ENCODE measurements at places on chromosomes 7 and 10.

DNA sequence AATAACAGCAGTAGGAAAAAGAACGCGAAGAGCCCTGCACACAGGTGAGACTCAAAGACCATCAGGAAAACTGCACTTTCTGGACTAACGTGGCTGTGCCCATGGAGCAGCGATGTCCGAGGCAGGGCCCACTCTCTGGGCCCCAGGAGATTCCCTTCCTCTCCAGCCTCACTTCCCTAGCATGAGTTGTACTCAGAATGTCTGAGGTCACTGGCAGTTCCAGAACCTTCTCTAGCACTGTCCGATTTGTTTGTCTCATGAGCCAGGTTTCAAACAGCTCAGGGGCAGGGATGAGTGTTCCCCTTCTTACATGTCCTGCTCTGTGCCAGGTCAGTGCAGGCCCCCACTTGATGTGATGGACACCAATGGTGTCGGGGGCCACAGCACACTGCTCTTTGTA lies 484.2 kb downstream of the PTPRN2 start:
- DNase-seq = no peak

DNA sequence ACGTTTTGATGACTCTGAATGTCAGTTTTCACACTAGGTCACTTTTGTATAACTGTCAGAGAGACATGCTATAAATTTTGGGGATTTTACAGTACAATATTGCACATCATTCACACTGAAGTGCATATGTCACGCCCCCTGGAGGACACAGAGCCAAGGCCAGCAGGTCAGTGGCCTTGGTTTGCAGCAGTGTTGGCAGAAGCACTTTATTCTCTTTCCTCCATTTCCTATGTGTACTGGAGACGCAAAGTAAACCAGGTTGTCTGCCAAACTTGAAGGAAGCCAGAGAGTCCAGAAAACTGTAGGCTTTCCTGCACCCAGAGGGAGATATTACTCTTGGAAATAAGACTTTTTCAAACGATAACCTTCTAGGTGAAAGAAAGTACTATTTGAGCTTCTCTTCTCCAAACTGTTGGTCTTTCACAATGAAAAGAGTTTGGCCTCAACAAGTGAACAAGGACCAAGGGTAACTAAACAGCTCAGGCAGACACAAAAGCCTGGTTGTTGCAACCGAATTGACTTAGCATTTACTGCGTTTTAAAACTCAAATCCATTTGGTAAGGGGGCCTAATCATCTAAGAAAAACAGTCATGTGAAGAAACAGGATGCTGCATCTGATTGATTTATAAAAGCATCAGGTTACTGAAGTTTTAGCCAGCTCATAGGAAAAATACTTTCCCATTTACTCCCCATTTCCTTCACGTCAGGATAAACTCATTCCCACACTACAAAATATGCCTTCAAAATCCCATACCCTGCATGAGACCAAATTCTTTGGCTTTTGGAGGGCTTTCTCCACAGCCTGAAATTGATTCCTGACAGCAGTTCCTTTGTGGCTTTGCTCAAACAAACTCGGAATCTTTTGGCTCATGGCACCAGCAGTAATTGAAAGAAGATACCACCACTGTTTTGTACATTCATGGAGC lies 83.0 kb upstream of the SEC61G start:
- no peak for DNase-seq

DNA sequence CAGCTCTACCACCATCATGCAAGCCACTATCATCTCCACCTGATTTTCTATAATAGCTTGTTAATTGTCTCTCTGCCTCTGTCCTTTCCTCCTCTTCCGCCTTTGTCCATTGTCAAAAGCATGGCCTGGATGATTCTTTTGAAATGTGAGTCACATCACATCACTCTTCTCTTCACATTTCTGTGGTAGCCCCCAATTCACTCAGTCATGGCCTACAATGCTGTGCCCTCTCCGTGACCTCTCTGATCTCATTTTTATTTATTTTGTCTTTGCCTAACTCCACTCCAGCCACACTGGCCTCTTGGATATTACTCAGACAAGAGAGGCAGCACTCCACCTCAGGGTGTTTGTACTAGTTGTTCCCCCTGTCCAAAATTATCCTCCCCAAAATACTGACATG lies 4.9 kb upstream of the ABCB4 start:
- DNase-seq = no peak

DNA sequence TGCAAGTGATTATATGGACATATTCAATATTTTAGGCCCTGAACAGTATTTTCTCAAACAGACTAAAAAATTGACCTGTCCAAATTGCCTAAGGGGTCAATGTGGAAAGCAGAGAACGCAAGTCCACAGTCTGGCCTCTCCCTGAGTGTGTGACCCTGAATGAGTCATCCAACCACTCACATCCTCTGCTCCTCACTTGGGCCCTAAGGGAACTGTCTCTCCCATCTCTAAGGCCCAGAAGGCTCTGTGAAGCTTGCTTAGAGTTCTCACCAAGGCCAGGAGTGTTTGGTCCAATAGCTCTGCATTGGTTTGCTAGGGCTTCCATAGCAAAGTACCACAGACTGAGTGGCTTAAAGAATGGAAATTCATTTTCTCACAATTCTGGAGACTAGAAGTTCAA lies 155.1 kb downstream of the LSM5 start:
- no peak for DNase-seq

DNA sequence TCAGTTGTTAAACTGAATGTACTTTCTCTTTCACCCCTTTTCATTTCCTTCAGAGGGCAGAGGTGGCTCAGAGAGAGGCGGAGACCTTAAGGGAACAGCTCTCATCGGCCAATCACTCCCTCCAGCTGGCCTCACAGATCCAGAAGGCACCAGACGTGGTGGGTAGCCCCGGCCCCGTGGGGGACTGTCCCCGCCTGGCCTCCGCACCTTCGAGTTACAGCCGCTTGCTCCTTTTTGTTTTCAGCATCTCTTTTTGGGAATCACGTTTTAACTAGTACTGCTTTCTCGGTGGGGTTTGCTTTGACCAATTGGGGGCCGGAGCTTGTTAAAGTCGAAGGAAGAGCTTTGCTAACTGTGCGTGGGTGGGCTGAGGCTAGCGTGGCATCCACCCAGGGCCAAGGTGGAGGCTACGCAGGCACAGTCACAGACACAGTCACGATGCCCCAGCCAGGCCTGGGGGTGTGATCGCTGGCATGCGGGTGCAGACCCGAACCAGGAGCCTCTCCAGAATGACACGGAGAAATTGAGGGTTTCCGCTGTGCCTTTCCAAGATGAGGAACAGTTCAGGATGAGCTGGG lies 116.2 kb upstream of the SH2B2 start:
- no peak for DNase-seq

All from CD4-positive, alpha-beta memory T cell (primary cell).